ENCODE measurements at places on chromosomes 4 and X.

DNA sequence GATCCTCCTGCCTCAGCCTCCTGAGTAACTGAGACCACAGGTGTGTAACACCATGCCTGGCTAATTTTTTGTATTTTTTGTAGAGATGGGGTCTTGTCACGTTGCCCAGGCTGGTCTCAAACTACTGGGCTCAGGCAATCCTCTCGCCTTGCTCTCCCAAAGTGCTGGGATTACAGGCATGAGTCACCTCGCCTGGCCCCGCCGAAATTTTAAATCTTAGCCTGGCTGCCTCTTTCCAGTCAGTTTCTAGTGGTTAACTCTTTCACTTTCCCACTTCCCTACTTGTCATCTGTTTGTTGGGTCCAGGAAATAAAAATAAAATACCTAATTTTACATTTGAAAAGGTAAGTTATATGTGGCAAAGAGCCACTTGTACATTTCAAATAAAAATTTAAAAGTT, 62.4 kb downstream of the TMEM165 start:
- no peak for DNase-seq
- H3K4me1 ChIP-seq, result peaks cover 3% of the 10 kb centered on the region
- no peak overlapping the region for H3K27ac ChIP-seq
- H3K27me3 ChIP-seq, result no peaks in the 10 kb centered on the region
- H3K4me3 ChIP-seq, result no peak overlapping the region

GRCh38 chr4:35228313-35228712, 1016.0 kb downstream of the ARAP2 start:
- no peak overlapping the region for H3K4me3 ChIP-seq
- DNase-seq, result no peak

- H3K27me3 ChIP-seq, result no peaks in the 10 kb centered on the region
- H3K27ac ChIP-seq, result no peak overlapping the region
- DNase-seq, result no peak
These were observed 184.2 kb downstream of the GASK1B start for GRCh38 chr4:157988641-157989040.

DNA sequence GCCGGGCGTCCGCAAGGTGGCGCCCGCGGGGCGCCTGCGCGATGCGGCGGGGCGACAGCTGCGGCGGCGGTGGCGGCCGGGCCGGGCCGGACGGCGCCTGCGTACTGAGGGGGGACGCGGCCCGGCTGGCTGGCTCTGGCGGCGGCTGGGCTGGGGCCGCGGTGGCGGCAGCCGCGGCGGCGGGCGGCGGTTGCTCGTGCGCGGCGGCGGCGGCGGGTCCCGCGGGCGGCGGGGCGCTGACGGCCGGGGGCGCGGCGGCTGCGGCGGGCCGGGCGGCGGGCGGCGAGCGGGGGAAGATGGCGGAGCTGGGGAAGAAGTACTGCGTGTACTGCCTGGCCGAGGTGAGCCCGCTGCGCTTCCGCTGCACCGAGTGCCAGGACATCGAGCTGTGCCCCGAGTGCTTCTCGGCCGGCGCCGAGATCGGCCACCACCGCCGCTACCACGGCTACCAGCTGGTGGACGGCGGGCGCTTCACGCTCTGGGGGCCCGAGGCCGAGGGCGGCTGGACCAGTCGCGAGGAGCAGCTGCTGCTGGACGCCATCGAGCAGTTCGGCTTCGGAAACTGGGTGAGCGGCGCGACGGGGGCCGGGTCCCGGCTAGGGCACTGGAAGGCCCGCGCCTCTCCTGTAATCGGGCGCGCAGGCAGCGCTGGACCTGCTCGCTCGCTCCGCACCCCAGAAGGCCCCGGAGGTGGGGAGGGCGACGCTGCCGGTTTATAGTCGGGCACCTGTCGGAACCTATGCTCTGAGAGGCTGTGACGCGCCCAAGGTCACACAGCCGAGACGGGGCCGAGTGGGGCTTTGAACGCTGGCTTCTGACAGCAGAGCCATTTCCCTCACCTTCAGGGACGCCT, at the start of gene TADA2B:
TADA2B (plus strand) TSS at position 89 of the 853 bp plus-strand sequence; CDS start at position 297, 208 bp downstream.
- no peaks in the 10 kb centered on the region for H3K27me3 ChIP-seq
- H3K36me3 ChIP-seq, result no peaks in the 10 kb centered on the region
- peak; percentile 79 for DNase-seq
- peak within 1 kb of the TSS; percentile 92 for H3K27ac ChIP-seq
- H3K4me1 ChIP-seq, result peaks cover 48% of the 10 kb centered on the region

DNA sequence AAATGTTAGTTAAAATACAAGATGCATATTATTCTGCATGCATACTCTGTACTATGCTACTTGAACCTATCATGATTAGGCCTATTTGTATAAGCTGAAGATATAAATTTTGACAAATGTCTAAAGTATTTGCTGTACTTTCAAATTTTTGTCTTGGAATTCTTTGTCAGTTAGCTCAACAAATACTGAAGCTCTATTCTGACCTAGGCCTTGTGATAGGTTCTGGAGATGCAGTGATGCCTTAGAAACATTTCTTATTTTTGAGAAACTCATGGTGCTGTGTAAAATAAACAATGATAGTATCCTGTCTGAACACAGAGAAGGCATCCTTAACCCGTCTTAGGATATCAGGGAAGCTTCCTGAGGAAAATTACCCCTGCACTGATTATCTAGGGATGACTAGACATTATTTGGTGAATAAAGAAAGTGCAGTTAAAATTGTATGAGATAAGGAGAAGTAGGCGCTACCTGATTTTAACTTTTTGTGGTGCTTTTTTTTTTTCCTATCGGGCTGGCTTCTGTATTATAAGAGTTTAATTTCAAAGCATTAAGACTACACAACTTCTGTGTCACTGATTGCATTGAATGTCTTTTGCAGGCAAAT, 43.4 kb downstream of the MOB1B start:
- no peak overlapping the region for H3K4me3 ChIP-seq
- no peaks in the 10 kb centered on the region for H3K36me3 ChIP-seq
- no peaks in the 10 kb centered on the region for H3K4me1 ChIP-seq
- H3K27ac ChIP-seq, result no peak overlapping the region

GRCh38 chr4:124304941-124305340, 407.6 kb downstream of the ANKRD50 start:
- no peak for DNase-seq
- no peak overlapping the region for H3K4me3 ChIP-seq
- no peak overlapping the region for H3K27ac ChIP-seq
- no peaks in the 10 kb centered on the region for H3K36me3 ChIP-seq
- H3K27me3 ChIP-seq, result no peaks in the 10 kb centered on the region

- DNase-seq, result no peak
- no peaks in the 10 kb centered on the region for H3K27me3 ChIP-seq
- no peaks in the 10 kb centered on the region for H3K4me1 ChIP-seq
- H3K4me3 ChIP-seq, result no peak overlapping the region
- H3K27ac ChIP-seq, result no peak overlapping the region
These were observed 42.2 kb downstream of the METTL14 start for GRCh38 chr4:118727360-118727759.

DNA sequence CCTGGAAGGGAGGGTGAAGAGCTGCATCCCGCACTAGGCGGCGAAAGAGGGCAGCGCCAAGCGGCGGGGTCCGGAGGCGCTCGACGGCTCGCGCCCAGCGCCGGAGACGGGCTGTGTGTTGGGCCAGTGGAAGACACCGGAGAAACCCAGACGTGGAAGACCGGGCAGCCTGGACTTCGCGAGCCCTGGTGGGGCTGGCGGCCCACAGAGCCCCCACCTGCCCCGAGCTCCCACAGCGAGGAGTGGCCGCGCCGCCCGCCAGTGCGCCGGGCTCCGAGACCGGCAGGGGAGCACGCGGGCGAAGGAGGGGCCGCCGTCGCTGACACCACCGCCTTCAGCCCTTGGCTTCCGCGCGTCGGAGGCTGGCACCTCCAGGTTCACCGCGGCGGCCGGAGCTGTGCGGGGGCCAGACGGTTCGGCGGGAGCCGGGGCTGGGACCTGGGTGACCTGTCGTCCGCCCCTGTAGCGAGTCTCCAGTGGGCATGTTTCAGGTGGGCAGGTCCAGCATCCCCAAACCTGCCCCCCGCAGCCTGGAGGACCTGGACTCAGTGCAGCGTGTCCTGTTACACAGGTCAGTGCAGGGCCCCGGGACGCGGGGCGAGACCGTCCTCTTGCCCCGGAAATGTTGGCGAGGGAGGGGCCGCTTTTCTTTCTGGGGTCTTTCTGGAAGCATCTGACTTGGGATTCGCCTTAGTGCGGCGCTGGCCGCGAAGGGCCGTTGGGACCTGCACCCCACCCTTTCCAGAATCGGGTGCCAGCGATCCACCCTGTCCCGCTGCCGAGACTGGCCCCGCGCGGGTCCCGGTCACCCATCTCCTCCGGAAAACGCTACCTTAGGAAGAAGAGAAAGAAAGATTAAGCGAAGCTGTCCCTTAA, 9.6 kb upstream of the INTU start:
- no peak for DNase-seq
- no peaks in the 10 kb centered on the region for H3K36me3 ChIP-seq
- no peak overlapping the region for H3K27ac ChIP-seq
- H3K4me1 ChIP-seq, result peaks cover 14% of the 10 kb centered on the region

GRCh38 chr4:66736606-66737005, 808.7 kb downstream of the CENPC start:
- no peak overlapping the region for H3K27ac ChIP-seq
- no peaks in the 10 kb centered on the region for H3K27me3 ChIP-seq
- H3K36me3 ChIP-seq, result no peaks in the 10 kb centered on the region
- no peaks in the 10 kb centered on the region for H3K4me1 ChIP-seq
- DNase-seq, result no peak
- H3K4me3 ChIP-seq, result no peak overlapping the region

GRCh38 chr4:79217025-79217424, 108.8 kb downstream of the NAA11 start:
- H3K4me3 ChIP-seq, result no peak overlapping the region
- no peak overlapping the region for H3K27ac ChIP-seq
- no peaks in the 10 kb centered on the region for H3K27me3 ChIP-seq
- no peaks in the 10 kb centered on the region for H3K36me3 ChIP-seq
- no peak for DNase-seq

DNA sequence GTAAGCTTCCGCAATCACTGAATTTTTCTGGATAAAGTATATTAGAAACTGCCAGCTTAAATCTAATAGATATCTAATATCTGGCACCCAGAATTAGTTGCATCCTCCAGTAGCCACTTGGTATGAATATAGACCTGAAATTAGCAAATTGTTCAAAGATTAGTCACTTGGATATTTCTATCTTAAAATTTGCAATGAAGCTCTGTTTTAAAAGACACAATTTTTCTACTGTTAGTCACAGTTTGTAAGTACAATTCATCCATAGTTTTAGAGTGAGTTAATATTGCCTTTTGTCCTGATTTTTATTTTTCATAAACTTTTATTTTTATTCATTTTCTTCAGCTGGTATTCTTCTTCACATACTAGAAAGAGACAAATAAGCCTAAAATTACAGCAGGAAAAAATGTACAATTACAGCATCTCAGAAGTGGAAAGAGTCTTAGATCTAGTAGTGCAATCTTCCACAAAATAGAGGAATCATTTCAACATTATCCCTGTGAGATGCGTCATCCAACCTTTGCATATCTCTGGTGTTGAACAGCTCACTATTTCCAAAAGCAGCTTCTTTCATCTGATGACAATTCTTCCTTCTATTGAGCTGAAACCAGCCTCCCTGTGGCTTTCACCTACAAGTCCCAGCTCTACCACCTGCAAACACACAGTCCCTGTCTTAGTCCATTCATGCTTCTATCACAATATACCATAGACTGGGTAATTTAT, 190.0 kb upstream of the AR start:
- no peak for DNase-seq
- no peaks in the 10 kb centered on the region for H3K4me1 ChIP-seq
- no peaks in the 10 kb centered on the region for H3K36me3 ChIP-seq
- H3K4me3 ChIP-seq, result no peak overlapping the region
- H3K27ac ChIP-seq, result no peak overlapping the region
- no peaks in the 10 kb centered on the region for H3K27me3 ChIP-seq

- H3K36me3 ChIP-seq, result no peaks in the 10 kb centered on the region
- no peak overlapping the region for H3K27ac ChIP-seq
- H3K27me3 ChIP-seq, result no peaks in the 10 kb centered on the region
- H3K4me1 ChIP-seq, result no peaks in the 10 kb centered on the region
These were observed 28.1 kb upstream of the HS6ST2 start for GRCh38 chrX:132986556-132986955.

DNA sequence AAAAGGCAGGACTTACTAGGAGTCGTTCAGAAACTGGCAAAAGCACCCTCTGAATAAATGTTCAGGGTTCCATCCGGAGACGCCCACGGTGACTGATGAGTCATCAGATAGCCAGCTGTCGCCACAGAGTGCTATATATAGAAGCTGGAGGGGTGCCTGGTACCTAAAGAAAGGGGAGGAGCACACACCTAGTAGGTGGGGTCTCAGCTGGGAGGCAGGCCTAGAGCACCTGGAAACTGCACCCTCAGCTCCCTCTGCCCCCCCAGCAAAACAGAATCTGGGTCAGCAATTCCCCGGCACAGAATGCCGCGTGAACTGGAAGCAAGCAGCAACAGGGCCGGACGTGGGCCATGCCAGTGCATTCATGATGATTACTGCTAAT, 242.0 kb downstream of the BCOR start:
- no peak for DNase-seq
- H3K4me3 ChIP-seq, result no peak overlapping the region
- H3K36me3 ChIP-seq, result no peaks in the 10 kb centered on the region
- no peaks in the 10 kb centered on the region for H3K27me3 ChIP-seq

GRCh38 chrX:115582616-115583495, 21.9 kb downstream of the PLS3 start:
- peak overlapping the region; percentile 1 for H3K4me3 ChIP-seq
- peaks cover 15% of the 10 kb centered on the region for H3K4me1 ChIP-seq
- no peak for DNase-seq

GRCh38 chr4:139910106-139910505, 243.9 kb downstream of the MAML3 start:
- no peak overlapping the region for H3K4me3 ChIP-seq
- H3K27me3 ChIP-seq, result no peaks in the 10 kb centered on the region
- H3K4me1 ChIP-seq, result peaks cover 14% of the 10 kb centered on the region
- no peaks in the 10 kb centered on the region for H3K36me3 ChIP-seq

DNA sequence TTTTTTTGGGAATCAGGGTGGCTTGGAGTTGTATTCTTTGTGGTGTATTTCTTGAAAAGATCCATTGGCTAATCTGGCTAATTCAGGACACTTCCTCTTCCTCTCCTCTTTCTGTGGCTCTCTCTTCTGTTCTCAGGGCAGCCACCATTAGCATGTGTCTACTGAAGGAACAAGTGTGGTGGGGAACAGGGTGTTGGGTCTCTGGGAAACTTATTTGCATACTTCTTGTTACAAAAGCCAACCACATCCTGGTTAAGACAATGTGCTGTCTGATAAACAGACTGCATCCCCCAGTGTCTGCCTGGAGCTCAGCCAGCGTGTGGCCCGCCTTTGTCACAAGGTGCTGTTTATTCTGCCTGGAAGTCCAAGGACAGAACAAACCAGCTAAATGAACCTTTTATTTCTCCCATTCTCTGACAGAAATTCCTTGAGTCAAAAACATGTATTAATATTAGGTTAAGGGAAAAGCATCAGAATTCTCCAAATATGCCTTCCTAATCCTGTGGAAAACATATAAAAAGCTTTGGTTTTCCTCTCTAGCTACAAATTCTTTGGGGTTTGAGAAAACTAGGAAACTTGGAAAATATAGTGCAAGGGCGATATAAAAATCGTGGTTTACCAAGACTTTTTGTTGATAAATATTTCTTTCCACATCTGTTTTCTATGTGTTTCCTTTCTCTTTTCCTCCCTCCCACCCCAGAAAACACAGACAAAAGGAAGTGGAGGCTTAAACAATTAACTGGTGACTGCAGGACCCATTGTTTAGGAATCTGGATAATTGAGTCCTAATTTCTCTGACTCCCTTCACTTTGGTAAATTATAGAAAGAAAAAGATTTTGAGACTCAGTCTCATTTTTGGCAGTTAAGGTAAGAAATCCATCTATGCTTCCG, 203.6 kb downstream of the SPRY1 start:
- H3K27ac ChIP-seq, result peak overlapping the region; percentile 64
- H3K4me1 ChIP-seq, result peaks cover 22% of the 10 kb centered on the region
- H3K4me3 ChIP-seq, result no peak overlapping the region
- DNase-seq, result peak; percentile 87
- H3K27me3 ChIP-seq, result no peaks in the 10 kb centered on the region

Data from suprapubic skin (tissue), 4 donors.